NCI-H2107 (cell line): ENCODE measurements at places on chromosomes 6 and 20.
A peak's percentile ranks its signal among the peaks of the same experiment; 100 is the strongest.

DNA sequence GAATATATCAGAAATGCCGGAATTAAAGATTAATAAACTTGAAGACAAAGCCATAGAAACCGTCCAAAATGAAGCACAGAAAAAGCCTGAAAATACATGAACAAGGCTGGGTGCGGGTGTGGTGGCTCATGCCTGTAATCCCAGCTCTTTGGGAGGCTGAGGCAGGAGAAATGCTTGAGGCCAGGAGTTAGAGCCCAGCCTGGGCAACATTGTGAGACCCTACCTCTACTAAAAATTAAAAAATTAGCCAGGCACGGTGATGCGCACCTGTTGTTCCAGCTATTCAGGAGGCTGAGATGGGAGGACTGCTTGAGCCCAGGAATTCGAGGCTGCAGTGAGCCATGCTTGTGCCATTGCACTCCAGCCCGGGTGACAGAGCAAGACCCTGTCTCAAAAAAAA is 32.9 kb downstream of the REV3L start:
- no peak for DNase-seq

DNA sequence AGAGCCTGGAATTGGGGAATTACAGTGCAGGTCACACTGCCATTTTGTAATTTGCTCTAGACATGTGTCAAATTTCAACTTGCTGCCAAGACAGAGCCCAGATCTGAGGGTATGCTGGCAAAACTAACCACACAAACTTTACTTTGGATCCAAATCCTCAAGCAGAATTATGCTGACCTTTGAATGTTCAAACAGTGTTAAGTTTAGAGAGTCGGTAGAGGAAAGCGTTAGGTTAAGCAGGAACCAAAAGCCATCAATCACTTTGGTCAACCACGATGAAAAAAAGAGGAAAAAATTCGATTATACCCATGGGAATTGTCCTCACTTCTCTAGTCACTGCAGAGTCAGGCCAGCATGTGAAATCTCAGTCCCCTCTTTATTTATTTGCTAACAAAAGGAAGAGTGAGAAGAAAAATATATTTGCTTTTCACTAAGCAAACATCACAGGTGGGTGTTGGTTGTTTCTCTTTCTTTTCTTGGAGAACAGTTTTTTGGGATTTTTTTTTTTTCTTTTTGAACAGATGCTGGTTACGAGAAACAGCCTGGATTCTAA is 105.1 kb upstream of the ADGRF1 start:
- no peak for DNase-seq

DNA sequence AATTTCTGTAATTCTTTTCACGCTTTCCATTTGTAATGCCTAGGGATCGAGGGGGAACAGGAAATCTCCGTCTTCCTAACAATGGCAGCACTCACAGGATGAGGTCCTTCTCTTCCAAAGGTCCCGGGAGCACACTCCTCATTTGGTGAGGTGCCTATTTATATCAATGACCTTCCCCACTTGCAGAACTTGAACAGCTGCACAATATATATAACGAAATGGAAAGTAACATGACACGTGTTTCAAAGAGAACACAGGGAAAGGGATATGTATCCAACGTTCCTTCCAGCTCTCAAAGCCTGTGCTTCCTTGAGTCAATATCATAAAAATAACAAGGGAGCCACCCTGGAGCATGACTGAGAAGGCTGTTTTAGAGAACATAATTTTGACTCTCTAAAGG is 78.6 kb upstream of the RBM24 start:
- DNase-seq = no peak

DNA sequence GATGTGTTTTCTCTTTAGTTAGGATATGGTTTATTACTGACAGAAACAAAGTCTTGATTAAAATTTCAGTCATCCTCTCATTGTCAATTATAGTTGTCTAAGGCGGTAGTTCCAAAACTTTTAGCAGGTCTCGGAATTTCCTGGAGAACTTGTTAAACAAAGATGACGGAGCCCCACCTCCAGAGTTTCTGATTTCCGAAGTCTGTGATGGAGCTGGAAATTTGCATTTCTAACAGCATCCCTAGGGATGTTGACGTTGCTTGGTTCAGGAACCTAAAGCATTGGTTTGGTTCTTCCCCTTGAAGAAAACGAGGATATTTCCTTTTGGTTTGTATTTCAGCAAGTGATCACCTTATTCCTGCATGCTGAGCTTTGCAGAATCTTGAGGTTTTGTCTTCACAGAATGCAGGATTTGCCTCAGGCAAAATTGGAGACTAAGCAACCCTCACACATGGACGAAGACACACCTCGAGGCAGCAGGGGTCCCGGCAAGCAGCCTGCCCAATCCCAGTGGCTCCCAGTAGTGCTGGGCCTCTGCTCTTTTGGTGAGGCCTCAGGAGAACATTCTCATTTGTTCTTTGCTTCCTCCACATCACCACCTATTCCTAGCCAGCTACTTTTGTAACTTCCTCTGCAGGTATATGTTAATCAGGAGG is 187.1 kb upstream of the PHACTR1 start:
- DNase-seq = no peak

DNA sequence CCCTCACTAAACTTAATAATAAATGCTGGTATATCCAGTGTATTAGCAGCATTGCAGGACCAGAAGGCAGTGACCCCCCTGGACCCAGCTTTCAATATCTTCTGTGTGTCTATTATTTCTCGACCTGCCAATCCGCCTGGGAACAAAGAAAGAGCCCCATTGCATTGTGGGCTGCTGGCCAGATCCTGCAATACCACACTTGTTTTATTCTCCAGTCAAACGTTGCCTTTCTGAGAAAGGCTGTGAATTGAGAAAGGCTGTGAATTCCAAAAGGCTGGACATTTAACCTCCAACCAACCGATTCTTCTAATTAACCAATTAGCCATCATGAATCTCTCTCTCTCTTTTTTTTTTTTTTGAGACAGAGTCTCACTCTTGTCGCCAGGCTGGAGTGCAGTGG is 1.5 kb upstream of the MTO1 start:
- DNase-seq = no peak

GRCh38 chr20:49672096-49672664 is 41.5 kb downstream of the B4GALT5 start:
- no peak for DNase-seq

DNA sequence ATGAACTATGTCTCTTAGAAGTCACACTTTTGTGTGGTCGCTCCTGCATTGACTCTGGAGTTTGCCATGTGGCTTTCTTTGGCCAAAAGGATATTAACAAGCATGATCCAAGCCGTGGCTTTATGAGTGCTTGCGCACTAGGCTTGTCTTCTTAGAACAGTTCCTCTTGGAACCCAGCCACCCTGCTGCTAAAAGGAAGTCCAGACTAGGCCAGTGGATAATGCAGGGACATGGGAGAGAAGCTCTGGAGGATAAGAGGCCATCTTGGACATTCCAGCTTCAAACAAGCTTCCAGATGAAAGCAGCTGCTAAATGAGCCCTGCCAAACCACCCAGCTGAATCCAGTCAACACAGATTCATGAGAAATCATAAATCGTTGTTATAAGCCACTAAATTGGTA is 346.4 kb downstream of the CDC5L start:
- DNase-seq = no peak

DNA sequence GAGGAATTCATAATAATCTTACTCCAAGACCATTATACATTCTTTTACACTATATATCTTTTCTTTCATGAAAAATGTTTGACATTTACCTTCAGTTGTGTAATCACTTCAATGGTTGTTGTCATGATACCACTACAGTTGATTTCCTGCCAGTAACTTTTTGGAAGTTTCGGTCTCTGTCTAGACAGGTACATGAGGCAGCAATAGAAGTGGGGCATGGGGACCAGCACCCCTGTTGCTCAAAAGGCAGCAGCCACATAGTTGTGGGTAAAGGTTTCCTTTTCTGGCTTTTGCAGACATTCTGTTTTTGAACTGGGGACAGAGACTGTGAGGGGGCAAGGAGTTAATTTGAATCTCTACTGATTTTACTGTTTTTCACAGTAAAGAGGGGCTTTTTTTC is 14.1 kb downstream of the SAMD5 start:
- DNase-seq = no peak

DNA sequence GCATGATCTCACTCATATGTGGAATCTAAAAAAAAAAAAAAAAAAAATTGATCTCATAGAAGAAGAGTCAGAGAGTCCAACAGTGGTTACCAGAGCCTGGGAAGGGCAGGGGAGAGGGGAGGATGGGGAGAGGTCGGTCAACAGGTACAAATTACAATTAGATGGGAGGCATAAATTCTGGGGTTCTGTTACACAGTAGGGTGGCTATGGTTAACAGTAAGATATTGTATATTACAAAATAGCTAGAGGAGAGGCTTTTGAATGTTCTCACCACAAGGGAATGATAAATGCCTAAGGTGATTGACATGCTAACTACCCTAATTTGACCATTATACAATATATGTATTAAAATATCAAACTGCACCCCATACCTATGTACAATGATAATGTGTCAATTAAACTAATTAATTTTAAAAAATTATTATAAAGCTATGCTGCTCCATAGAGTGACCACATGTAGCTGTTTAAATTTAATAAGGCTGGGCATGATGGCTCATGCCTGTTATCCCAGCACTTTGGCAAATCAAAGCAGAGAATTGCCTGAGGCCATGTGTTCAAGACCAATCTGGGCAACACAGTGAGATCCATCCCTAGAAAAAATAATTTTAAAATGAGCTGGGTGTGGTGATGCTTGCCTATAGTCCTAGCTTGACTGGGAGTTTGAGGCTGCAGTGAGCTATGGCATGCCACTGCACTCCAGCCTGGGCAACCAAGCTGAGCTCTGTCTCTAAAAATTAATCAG is 70.9 kb downstream of the SNX5 start:
- DNase-seq = no peak

GRCh38 chr20:51607170-51607569 is 64.7 kb upstream of the NFATC2 start:
- DNase-seq = no peak

GRCh38 chr20:10671919-10672623 is 1.7 kb downstream of the JAG1 start:
- no peak for DNase-seq

- no peak for DNase-seq
Observed at GRCh38 chr20:63402860-63403220, 41.7 kb upstream of the CHRNA4 start.

DNA sequence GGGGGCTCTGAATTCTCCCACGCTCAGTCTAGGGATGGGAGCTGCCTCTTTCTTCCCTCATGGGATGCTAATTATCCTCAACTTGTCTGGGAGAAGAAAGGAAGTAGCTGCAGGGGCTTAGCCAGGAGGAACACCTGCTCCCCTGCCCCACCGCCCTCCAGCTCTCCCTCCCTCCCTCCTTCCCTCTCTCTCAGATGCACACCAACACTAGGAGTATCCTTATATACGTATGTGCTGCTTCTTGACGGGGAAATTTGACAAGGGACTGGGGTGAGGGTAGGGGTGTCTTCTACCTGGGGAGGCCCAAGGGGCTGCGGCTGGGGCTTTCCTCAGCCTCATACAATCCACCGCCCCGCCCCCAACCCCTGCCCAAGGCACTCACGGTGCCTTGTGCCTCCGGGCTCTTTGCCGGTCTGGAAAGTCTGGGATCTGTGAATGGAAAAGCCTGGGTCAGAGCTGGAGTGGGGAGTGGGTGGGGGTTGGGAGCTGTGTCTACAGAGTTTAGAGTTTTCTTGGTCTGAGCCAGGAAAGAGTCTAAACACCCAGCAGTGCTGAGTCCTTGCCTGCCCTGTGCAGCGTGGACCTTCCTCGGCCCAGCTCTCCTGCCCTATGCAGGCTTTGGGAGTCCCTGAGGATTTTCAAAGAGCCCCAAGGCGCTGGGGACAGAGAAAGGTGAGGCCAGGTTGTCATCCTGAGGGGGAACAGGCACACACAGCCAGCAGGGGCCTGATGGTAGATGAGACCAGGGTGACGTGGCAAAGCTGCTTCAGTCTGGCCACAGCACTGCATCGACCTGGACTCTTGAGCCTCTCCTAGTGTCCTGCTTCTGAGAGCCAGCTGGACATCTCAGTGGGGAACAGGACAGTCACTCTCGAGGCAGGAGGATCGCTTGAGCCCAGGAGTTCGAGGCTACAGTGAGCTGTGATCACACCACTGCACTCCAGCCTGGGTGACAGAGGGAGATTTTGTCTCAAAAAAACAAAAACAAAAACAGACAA is 29.3 kb upstream of the EMILIN3 start:
- no peak for DNase-seq

GRCh38 chr20:48619126-48620101 is 208.4 kb downstream of the PREX1 start:
- no peak for DNase-seq

DNA sequence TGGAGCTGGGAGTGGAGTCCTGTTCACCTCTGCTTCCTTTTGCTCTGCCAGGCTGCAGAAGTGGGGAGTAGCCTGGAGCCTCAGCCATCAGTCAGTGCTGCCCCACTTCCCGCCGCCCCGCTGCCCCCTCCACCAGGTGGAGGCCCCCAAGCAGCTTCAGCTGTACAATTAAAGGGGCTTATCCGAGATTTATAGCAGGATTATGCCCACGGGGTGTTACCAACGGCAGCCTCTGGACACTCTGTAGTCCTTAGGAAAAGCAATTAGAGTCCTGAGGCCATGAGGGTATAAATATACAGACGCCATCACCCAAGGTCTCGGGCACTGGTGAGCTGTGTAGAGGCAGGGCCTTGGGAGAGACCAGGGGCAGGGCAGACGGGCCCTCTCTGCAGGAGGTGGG is 55.4 kb downstream of the GRM4 start:
- DNase-seq = no peak

DNA sequence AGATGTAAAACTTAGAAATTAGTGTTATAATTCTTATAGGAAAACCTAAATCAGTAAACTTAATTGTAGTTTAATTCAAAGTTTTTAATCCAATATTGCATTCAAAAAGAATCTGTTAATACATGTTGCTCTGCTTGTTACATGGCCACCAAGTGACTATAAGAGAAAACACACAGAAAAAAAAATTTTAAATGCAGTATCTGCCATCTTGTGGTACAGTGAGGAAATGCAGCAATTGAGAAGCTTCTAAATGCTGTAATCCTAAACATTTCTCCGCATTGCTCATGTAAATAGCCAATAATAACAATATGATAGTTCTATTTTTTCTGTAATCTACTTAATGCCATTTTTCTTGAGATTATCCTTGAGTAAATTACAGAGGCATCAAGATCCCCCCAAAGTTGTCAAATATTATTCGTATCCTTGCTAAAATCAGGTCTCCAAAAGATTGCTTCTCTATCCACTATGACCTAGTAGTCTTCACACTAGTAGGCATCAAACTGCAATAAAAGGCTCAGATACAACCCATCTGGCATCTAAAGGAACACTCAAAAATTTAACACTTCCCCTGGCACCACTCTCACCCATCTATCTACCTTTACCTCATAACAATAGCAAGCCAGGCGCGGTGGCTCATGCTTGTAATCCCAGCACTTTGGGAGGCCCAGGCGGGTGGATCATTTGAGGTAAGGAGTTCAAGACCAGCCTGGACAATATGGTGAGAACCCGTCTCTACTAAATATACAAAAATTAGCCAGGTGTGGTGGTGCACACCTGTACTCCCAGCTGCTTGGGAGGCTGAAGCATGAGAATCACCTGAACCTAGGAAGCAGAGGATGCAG is 34.6 kb downstream of the HDAC2 start:
- DNase-seq = peak; percentile 6

- peak; percentile 17 for DNase-seq
Observed at GRCh38 chr6:127518191-127518709, 885 bp downstream of the MTCL3 start.
